ENCODE measurements at places on chromosomes 4 and X. TPM values are rescaled to one million over a fixed set of nuclear protein-coding genes. Genes with fewer than 3 reads are reported as not detected.

DNA sequence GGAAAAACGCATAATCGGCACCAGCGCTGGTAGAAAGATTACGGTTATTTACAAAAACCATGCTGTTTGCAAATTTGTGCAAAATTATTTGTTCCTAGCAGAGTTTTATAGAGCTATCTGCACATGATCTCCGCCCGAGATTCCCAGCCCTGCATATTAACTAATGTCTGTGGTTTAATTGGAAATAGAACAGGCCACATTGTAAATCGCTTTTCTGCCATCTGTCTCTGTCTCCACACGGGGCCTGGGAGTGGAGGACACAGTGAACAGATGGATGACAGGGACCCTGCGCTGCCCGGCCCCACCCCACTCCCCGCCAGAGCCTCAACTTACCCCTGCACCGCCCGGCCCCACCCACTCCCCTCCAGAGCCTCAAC lies 126.9 kb downstream of the FAM53A start:
- no peak overlapping the region for H3K27ac ChIP-seq
- H3K36me3 ChIP-seq = no peaks in the 10 kb centered on the region
- H3K27me3 ChIP-seq = peaks cover 9% of the 10 kb centered on the region
- H3K4me1 ChIP-seq = peaks cover 2% of the 10 kb centered on the region
- no peak for DNase-seq
- no peak overlapping the region for H3K4me3 ChIP-seq

GRCh38 chr4:173821036-173821435 lies 291.0 kb upstream of the HAND2 start:
- H3K36me3 ChIP-seq = no peaks in the 10 kb centered on the region
- H3K27ac ChIP-seq = no peak overlapping the region
- H3K4me3 ChIP-seq = no peak overlapping the region
- no peaks in the 10 kb centered on the region for H3K27me3 ChIP-seq
- no peak for DNase-seq

DNA sequence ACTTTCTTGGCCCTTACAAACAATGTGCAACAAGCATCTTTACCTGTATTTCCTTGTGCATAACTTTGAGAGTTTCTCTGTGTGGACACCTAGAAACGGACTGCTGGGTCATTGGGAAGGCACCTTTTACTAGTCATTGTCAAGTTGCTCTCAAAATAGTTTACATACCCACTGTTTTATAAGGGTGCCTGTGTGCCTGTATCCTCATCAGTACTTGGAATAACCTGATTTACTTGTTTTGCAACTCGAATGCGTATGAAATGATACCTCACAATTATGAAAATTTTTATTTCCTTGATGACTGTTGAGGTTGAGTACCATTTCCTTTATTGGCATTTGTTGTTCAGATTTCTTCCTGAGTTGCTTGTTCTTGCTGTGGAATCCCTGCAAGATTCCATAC lies 150.8 kb downstream of the STIM2 start:
- H3K4me1 ChIP-seq = peaks cover 1% of the 10 kb centered on the region
- H3K27ac ChIP-seq = no peak overlapping the region
- no peak for DNase-seq
- H3K4me3 ChIP-seq = no peak overlapping the region

GRCh38 chr4:126679303-126679702 lies 953.5 kb upstream of the INTU start:
- no peak overlapping the region for H3K27ac ChIP-seq
- H3K4me3 ChIP-seq = no peak overlapping the region
- no peak for DNase-seq
- peaks cover 5% of the 10 kb centered on the region for H3K4me1 ChIP-seq
- no peaks in the 10 kb centered on the region for H3K27me3 ChIP-seq

- H3K27ac ChIP-seq = no peak overlapping the region
- H3K36me3 ChIP-seq = no peaks in the 10 kb centered on the region
- DNase-seq = no peak
- peaks cover 10% of the 10 kb centered on the region for H3K27me3 ChIP-seq
- H3K4me1 ChIP-seq = no peaks in the 10 kb centered on the region
Measured at GRCh38 chrX:153857348-153857903, 27.1 kb upstream of the PDZD4 start.

- no peaks in the 10 kb centered on the region for H3K27me3 ChIP-seq
- H3K4me1 ChIP-seq = no peaks in the 10 kb centered on the region
- H3K4me3 ChIP-seq = no peak overlapping the region
- H3K27ac ChIP-seq = no peak overlapping the region
- no peak for DNase-seq
Measured at GRCh38 chr4:130808492-130808891, 1712.5 kb downstream of the C4orf33 start.

- H3K27me3 ChIP-seq = no peaks in the 10 kb centered on the region
- no peak for DNase-seq
- H3K4me1 ChIP-seq = no peaks in the 10 kb centered on the region
- no peak overlapping the region for H3K4me3 ChIP-seq
Measured at GRCh38 chrX:56026815-56027214, 205.3 kb upstream of the KLF8 start.

GRCh38 chr4:169998981-169999380 lies 27.2 kb downstream of the MFAP3L start:
- H3K36me3 ChIP-seq = no peaks in the 10 kb centered on the region
- H3K27ac ChIP-seq = no peak overlapping the region
- no peak for DNase-seq
- H3K4me1 ChIP-seq = peaks cover 3% of the 10 kb centered on the region

GRCh38 chr4:9904976-9905587 lies 116.2 kb downstream of the SLC2A9 start:
- no peak overlapping the region for H3K27ac ChIP-seq
- H3K27me3 ChIP-seq = peaks cover under 1% of the 10 kb centered on the region
- H3K36me3 ChIP-seq = no peaks in the 10 kb centered on the region
- H3K4me3 ChIP-seq = no peak overlapping the region
- H3K4me1 ChIP-seq = no peaks in the 10 kb centered on the region
- DNase-seq = no peak

GRCh38 chr4:8272472-8273428 lies 3.2 kb downstream of the HTRA3 start:
- H3K4me3 ChIP-seq = no peak overlapping the region
- no peak for DNase-seq

The TENM3 gene
- total RNA-seq = 51.9 TPM

The RBM47 gene
- 64.3 TPM for total RNA-seq

The SSX5 gene
- not detected for total RNA-seq

The MTNR1A gene
- total RNA-seq = 2.6 TPM

The DMRTC1 gene
- 0.60 TPM for total RNA-seq

The CDKL2 gene
- total RNA-seq = 3.0 TPM

The UBA1 gene
- 524 TPM for total RNA-seq

The TCEAL5 gene
- total RNA-seq = not detected
